ENCODE measurements at places on chromosomes 3 and 15.

GRCh38 chr3:149480326-149481017, 6.0 kb downstream of the TM4SF4 start:
- peak; percentile 74 for DNase-seq

GRCh38 chr3:120475722-120476377, 25.1 kb upstream of the FSTL1 start:
- DNase-seq = no peak

DNA sequence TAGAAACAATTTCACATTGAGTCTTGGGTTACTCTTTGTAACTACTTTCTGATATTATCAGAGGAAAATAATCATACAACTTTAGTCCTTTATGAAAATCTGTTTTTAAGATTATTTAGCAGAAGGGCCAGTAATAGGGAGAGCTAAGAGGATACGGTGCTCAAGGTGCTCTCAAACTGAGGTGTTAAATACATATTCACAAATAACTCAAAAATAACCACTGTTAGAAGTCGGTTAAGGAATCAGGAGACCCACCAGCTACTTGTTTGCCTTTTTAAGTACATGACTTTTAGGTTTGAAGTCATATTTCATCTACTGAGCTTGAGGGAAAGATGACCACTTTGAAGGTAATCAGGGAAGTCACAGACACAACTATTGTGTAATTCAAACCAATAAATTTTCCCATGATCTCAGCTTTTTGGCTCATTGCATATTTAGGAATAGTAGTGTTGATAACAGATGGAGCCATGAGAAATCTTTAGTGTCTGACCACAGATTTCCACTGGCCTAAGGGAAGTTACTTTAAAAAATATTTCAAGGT, 1.4 kb upstream of the RSRC1 start:
- DNase-seq = no peak

GRCh38 chr15:100461049-100461448, 67.7 kb downstream of the CERS3 start:
- no peak for DNase-seq

- DNase-seq = no peak
These were observed 1.9 kb downstream of the MINDY2 start for GRCh38 chr15:58773024-58773423.

GRCh38 chr3:197463279-197463678, 92.5 kb downstream of the BDH1 start:
- no peak for DNase-seq

DNA sequence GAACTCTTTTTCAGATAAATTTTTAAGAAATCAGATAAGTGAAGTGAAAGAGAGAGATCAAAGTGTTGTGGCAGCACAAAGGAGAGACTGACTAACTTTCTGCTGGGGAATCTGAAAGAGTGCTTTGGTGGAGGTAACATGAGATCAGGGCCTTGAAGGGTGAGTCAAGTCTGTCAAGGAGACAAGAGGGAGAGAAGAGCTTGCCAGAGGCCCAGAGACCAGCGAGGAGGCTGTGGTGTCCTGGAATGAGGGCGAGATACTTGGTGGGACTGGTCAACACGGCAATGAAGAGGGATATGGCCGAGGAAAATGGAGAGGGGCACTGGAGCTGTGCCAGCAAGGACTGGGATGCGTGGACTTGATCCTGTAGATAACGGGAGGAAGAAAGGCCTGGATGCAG, 4.6 kb downstream of the TADA3 start:
- DNase-seq = no peak

DNA sequence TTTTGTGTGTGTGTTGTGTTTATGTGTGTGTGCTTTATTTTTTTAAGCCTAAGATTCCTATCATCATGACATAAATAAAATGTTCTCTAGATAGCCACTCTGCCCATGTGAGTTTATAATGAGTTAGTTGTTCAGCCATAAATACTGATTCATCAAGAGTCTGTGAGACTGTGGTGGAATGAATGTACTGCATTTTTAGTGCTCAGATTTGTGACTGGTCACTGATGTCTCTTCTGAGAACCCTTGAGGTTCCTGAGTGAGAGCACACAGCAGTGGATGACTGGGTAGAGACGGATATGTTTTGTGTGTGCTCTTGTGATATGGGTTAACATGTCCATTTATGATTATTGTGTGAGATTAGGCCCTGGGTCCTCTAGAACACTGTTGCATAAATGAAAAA, 51.2 kb downstream of the SETD5 start:
- no peak for DNase-seq

- DNase-seq = no peak
These were observed 240.9 kb downstream of the TUSC7 start for GRCh38 chr3:116950301-116951055.

DNA sequence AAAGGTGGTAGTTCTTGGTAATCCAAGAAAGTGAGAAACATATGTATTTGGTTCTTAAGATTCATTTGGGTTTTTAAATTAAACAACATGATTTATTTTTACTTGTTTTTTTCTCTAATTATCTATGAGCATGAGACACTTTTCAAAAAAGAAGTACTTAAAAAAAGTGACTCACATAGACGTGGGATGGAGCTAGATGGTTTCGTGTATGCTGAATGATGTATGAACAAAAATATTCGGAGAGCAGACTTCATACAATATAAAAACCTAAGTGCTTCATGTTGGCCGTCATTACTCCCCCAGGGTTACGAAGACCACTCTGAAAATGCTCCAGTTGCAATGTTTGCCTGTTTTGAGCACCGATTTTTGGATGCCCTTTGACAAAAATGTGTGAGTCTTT, 90.9 kb downstream of the RORA start:
- DNase-seq = no peak

DNA sequence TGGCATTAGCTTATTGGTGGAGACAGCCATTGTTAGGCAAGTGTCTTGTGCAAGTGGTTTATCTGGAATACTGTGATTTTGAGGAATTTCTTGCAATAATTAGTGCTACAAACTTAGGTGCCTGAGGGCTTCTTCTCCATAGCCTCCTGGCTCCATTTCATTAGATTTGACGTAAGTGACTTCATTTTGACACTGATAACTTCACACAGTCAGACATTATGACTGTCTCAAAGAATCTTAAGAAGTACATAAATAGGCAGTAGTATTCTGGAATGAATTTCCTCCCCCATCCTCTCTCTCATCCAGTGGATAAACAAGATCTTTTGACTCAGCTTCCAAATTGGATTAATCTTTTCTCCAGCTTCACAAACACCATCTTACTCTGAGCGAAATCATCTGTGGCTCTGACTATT, 19.0 kb downstream of the ARL14 start:
- DNase-seq = no peak

GRCh38 chr15:100633763-100634075, 31.3 kb downstream of the ASB7 start:
- no peak for DNase-seq

DNA sequence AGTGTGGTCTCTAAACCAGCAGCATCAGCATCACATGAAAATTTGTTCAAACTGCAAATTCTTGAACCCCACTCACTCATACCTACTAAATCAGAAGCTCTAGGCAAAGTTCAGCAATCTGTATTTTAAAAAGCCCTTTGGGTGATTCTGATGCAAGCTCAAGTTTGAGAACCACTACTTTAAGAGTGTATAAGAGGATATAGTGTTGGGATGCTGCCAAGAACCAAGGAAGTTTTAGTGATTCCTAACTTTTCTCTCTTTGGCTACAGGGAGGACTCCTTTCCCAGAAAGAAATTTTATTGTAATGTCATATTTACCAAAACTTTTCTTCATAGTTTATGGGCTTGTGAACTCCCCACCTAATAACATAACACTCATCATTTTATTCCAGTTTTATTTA, 422.2 kb downstream of the TBC1D5 start:
- DNase-seq = no peak

GRCh38 chr15:32688151-32688639, 29.6 kb upstream of the GREM1 start:
- no peak for DNase-seq

DNA sequence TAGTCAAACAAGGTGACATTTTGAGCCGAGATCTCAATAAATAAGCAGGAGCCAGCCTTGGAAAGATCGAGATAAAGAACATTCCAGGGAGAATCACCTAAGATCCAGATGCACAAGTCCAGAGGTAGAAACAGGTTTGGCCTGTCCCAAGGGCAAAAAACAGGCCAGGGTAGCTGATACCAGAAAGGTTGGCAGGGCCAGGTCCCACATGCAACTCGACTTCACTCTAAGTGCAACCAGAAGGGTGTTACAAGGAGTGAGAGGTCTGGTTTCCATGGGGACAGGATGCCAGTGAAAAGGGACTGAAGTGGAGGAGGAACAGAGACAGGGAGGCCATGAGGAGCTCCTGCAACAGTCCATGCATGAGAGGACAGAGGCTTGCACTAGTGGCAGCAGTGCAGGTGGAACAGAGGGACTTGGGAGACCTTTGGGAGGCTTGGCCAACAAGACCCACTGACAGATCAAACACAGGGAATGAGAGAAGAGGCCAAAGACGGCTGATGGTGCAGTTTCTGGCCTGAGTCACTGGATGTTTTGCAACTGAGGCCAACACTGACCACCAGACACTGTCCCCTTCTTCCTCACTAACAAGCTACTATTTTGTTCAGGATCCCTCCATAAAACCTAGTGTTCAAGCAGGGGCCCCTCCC, 5.2 kb downstream of the TPRA1 start:
- no peak for DNase-seq

GRCh38 chr3:150000641-150001040, 29.9 kb upstream of the PFN2 start:
- no peak for DNase-seq

- DNase-seq = no peak
These were observed 47.1 kb downstream of the DAPK2 start for GRCh38 chr15:63999177-63999576.

GRCh38 chr15:70164156-70164900, 66.6 kb upstream of the TLE3 start:
- DNase-seq = no peak

Measured in left hindlimb (tissue), 1 donor.